ENCODE measurements at places on chromosomes 6 and 20.

DNA sequence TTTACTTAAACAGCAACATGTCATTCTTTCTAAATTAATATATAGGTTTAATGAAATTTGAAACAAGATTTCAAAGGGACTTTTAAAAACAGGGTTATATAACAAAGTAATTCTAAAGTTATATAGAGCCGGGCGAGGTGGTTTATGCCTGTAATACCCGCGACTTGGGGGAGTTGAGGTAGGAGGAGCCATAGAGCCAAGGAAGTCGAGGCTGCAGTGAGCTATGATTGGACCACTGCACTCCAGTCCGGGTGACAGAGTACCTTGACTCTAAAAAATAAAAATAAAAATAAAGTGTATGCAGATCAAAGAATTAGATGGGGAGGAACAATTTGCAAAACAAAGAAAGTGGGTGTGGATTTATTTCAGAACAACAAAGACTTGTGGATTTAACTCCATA lies 151.1 kb upstream of the GLP1R start:
- no peak for DNase-seq

DNA sequence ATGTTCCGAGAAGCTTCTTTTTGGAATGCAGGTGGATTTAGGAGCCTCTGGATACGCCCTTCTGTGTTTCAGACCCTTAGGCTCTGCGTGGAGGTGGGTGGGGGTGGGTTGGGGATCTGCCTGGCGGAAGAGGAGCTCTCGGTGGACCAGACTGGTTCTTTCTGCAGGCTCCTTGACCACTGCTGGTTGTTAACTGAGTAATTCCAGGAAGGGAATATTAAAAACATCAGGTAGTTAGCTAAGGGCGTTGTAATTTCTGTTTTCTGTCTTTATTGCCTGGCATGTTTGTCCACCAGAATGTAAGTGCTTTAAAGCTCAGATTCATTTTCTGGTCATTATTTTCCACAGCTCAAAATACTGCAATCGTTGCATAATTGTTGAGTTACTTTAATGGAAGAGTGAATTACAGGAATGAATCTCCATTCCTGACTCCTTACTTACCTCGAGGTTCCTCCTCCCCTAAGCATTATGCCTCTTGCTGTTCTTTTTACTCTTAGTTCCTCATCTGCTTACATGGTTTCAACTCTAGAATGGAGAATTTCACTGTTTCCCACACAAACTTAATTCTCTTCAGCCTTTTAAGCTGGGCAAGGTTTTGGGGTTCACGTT lies 5.9 kb downstream of the CDYL start:
- no peak for DNase-seq

DNA sequence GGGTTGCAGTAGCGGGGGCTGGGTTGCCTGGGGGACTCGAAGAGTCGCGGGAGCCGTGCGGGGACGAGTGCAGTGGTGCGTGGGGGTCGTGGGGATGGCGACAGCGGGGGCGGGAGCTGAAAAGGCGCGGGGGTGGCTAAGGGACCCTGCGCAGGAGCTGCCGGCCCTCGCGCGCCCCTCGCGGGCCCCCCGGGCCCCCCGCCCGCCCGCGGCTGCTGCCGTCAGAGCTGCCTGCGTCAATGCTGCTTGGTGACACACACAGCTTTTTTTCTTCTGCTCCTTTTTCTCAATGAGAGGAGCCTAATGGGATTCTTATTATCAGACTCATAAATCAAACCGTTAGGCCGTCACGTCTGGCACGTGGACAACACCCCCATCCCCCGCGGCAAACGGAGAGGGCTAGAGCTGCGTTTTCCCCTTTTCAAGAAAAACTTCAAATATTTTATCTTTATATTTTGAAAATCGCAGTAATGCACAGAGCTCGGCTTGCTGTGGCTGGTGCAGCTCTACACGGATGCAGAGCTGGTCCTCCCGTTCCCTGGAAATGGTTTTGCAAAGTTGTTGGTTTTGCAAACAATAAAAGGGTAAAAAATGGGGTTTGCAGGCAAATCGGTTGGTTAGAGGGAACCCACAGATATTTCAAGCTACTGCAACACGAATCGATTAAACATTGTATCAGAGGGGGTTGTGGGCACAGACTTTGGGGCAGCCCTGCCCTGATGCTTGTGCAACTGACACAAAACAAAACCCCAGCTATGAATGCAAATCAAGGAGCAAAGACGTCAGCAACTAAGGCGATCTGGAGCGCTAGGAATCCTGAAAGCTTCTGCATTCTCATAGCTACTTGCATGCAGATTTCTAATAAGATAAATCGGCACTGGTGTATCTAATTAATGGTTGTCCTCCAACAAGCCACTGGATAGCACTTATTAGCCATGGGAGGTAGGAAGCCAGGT lies 161.4 kb downstream of the TBXT start:
- no peak for DNase-seq

DNA sequence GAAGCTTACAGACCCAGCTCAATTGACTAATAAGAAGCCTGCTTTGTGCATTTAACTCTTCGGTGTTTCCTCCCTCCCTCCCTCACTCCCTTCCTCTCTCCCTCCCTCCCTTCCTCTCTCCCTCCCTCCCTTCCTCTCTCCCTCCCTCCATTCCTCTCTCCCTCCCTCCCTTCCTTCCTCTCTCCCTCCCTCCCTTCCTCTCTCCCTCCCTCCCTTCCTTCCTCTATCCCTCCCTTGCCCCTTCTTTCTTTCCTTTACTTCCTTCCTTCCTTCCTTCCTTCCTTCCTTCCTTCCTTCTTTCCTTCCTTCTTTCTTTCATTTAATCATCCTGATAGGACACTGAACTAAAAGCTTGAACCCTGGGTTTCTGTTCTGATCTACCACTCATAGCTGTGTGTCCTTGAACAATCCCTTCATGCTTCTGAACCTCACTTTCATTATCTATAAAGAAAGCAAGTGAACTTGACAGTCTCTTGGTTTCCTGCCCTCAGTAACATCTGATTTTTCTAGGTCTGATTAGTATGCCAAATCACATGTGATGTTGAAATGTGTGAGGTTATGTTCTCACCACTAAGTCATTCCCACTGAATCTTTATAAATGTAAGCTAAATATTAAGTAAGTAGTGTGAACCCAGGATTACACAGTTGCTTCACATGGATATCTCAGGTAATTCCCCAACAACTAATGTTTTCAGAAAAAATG lies 132.3 kb upstream of the BMP2 start:
- no peak for DNase-seq

- DNase-seq: no peak
Measured at GRCh38 chr20:60116128-60116909, 158.1 kb downstream of the CDH26 start.

DNA sequence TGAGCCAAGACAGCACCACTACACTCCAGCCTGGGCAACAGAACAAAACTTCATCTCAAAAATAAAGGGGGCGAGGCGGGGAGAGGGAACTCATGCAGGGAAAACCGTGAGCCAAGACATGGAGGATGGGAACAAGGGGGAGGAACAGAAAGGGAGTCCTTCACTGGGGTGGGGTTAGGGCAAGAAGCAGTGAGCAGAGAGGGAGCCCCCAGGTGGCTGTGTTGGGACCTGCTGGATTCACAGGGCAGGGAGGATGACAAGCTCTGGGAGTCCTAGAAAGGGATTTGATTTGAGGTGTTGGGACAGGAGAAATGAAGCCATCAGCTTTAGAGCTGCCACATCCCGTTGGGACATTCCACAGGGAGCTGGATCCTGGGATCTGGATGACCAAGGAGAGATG lies 90.6 kb upstream of the TOP1 start:
- DNase-seq: no peak

GRCh38 chr6:110181131-110182030 lies 1.2 kb downstream of the CDC40 start:
- DNase-seq: no peak

GRCh38 chr6:169171016-169171415 lies 82.6 kb downstream of the THBS2 start:
- DNase-seq: no peak

DNA sequence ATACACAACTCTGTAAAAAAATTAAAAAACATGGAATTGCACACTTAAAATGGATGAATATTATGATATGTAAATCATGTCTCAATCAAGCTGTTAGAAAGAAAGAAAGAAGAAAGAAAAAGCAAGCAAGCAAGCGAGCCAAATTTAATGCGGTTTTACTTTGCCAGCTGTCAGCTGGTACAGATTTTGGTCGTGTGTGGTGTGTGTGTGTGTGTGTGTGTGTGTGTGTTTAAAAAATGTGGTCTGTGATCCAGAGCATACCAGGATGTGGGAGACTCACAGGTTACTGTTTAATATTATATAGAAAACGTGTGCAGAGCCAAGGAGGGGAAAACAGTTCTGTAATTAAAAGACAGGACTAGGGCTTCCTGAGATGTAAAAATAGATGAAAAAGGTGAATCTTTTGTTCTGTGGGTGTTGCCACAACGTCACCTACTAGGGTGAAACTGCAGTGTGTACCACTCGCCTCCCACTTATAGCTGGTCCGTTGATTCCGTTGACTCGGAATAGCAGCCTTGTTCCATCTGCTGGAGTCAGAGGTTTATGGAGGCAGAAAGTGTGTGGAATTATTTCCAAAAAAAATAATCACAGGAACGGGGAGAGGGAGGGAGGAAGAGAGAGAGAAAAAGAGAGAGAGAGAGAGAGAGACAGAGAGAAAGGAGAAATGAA lies 197.7 kb downstream of the BCAS1 start:
- DNase-seq: peak; percentile 68

DNA sequence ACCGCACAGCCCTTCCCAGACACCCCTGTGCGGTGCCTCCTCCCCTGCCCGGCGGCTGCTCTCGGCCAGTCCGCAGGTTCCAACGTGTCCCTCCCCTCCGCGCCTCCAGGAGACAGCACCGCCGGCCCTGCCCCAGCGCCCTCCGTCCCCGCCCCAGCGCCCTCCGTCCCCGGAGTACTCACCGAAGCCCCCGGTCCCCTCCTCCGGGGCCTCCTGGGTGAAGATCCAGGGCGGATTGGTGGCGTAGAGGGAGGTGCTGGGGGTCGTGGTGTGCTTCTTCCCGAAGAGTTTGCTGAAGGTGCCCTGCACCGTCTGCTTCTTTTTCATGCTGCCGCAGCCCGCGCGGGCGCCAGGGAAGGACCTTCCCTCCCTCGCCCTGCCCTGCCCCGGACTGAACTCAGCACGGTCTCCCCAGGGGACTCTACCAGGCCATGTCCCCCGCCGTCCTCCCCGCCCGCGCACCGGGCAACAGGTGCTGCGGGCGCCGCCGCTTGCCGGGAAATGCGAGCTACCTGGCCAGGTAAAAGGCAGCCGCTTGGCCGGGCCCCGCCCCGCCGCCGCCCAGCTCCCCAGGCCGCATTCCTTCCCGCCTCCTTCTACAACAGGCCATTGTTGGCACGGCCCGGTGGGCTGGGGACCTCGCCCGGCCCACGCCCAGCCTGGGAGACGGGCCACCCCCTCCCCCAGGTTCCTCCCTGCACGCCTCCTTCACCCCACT lies at the start of gene C6orf132:
TSS of gene C6orf132 (minus strand) at position 503 of the 718 bp plus-strand sequence. CDS start at position 327, 176 bp downstream.
- no peak for DNase-seq

DNA sequence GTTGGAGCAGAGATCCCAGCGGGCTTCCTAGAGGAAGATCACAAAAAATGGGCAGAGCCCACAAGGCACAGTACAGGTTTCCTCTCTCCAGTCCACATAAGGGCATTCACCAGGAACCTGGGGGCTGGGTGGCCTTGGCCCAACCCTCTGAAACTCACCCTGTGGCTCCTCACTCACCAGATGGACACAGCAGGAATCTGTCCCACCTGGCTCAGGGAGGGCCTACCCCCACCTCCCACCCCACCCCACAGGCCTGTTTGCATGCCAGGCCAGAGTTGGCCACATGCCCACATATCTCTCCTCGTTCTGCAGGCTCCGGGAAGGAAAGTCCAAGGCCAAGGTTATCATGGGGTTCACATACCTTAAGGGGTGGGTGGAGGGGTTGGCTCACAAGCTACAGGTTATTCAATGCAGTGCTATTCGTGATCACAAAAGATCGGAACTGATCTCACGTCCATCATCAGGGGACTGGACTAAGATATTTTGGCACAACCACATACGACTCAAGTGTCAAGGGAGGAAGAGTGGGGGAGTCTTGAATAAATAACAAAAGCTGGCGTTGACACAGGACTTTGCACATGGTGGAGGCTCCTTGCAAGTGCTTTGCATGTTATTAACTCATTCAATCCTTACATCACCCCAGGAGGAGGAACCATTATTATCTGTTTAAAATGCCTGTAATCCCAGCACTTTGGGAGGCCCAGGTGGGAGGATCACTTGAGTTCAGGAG lies 13.0 kb downstream of the RIPOR3 start:
- DNase-seq: no peak

DNA sequence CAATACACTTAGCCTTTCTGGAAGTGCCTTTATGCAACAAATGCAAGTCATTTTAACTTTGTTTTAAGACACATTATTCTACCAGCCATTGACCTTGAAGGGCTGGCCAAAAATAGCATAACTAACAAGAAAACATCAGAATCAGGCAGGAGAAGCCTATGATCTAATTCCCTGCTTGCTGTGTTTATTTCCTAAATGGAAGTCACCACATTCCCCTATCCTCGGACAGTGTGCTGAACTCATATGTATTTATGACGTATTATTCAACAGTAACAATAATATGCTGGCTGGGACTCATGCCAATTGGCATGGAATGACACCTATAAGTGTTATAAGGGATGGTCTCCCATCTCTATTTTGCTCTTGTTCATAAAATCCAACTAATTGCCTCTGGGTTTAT lies 140.7 kb downstream of the MAP3K7 start:
- DNase-seq: no peak

- DNase-seq: no peak
Measured at GRCh38 chr6:149419696-149420404, 19.8 kb downstream of the SUMO4 start.

- no peak for DNase-seq
Measured at GRCh38 chr6:142478117-142478516, 176.3 kb downstream of the ADGRG6 start.

DNA sequence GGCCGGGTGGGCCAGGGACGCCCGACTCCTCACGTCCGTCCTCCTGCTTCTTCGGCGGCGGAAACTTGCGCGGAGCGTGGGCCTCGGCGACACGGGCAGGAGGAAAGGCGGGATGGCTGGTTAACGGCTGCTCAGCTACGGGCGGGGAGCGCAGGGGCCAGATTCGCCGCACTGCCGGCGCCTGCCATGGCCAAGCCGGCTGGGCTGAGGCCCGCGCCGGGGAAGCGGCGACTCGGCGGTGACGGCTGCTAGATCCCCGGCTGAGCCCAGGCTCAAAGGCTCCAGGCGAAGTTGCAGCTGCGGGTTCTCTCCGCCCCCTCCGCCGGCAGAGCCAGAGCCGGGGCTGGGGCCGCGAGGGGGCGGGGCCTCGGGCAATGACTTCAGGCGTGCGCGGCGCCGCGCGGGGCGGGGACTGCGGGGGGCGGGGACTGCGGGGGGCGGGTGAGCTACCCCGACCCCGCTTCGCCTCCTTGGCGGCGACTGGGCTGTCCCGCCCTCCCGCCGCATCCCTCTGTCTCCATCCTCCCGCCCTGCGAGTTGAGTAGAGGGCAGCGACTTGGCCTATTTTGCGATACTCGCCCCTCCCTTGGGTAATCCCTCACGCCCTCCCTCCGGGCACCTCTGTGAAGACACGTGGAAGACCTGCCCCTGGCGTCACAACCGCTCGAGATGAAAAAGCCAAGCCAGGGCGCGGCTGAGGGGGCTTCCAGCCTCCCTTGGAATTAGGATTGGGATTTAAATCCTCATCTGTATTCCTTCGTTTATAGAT lies at the start of gene CEP85L:
TSS of gene CEP85L (minus strand) at position 310 of the 769 bp plus-strand sequence. CDS start 322 bp downstream, outside the sequence.
- DNase-seq: peak; percentile 90

- DNase-seq: no peak
Measured at GRCh38 chr6:15874326-15874725, 211.5 kb upstream of the DTNBP1 start.

GRCh38 chr6:126118058-126118755 lies 131.9 kb downstream of the TRMT11 start:
- DNase-seq: no peak

Measured in stimulated activated naive CD4-positive, alpha-beta T cell (primary cell).